ENCODE measurements at places on chromosomes 7 and 10.

DNA sequence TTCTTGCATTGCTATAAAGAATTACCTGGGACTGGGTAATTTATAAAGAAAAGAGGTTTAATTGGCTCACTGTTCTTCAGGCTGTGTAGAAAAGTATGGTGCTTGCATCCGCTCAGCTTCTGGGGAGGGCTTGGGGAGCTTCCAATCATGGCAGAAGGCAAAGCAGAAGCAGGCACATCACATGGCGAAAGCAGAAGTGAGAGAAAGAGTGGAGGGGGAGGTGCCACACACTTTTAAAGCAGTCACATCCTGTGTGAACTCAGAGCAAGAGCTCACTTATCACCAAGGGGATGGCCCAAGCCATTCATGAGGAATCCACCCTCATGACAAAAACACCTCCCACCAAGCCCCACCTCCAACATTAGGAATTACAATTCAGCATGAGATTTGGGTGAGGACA, 303.5 kb downstream of the OTUD1 start:
- DNase-seq: no peak

GRCh38 chr10:17503795-17504194, 49.4 kb upstream of the ST8SIA6 start:
- DNase-seq: no peak

- no peak for DNase-seq
Observed at GRCh38 chr10:61986788-61987492, 85.4 kb downstream of the ARID5B start.

GRCh38 chr7:45446195-45446944, 127.8 kb upstream of the ADCY1 start:
- DNase-seq: no peak

GRCh38 chr7:116706668-116707126, 34.7 kb downstream of the MET start:
- DNase-seq: peak; percentile 15

DNA sequence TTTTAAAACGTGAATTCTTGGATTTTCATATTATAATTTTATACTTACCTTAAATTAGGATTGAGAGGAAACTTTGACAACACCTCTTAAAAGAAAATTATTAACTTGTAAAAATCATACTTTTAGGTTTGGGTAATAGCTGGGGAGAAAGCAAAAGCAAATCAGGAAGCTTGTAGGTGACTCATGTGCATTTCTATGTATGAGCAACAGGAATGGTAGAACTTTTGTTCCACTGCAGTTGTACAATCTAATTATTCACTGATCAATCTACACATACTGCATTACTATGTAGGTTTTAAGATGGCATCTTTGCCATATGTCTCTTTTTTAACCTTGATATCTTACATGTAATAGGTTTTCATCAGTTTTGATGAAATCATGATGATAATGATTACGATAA, 223.2 kb downstream of the PRKG1 start:
- DNase-seq: no peak

- DNase-seq: no peak
Observed at GRCh38 chr10:116460219-116460618, 32.6 kb downstream of the PNLIPRP3 start.

DNA sequence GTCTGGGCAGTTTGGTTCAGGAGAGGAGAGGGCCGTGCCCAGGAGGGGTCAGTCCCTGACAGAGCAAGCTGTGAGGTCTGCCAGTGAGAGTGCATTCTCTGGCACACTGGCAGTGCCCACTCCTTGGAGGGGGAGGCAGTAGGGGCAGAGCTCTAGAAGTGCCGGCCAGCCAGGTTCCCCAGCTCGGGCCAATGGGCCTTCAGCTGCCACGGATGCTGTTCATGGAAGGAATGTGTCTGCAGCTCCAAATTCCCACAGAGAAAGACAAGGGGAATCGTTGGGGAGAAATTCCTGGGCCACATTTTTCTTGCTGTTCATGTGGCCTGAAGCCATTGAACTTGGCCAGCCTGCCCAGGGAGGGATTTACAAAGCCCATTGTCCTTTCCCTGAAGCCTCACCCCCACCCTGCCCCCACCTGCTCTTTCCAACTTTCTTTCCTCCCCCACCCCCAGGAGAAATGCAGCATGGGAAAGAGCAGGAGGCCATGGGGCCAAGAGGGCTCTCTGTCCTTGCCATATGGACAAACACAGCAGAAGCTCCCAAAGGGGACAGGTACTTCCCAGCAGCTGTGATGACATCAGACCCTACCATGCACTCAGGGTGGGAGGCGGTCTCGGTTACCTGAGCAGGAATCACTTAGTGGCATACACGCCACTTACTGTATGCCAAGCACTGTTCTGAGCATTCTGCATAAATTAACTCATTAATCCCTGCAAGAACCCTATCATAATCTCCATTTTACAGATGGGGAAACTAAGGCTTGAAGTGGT, 70.7 kb downstream of the ARHGAP22 start:
- DNase-seq: peak; percentile 59

GRCh38 chr10:27748601-27749000, 3.0 kb upstream of the MKX start:
- DNase-seq: no peak

DNA sequence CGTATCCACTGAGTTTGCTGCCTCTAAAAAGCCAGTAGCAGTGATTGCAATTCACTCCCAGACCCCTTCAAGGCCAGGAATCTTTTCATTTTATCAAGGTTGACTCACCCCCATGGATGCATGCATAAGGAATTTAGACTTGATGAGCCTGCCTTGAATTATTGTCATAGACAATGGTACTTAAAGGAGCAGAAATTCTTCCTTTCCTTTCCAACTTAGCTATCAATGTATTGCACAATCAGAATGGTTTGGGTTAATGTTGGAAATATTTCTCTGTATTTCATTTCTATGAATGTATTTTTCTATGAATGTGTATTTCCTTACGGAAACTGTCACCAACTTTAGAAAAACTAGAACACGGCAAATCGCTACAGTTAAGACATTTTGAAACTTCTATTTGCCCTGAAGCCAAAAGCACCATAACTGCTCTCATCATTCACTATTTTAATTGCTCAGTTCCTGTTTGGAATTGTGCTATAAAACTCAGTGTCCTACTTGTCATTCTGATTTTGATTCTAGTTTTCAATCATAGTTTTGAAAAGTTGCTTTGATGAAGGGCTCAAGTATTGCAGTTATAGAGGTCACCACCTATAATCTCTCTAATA, 355.7 kb upstream of the AKR1E2 start:
- DNase-seq: peak; percentile 43

GRCh38 chr10:58322072-58322834, 12.6 kb upstream of the UBE2D1 start:
- DNase-seq: no peak

DNA sequence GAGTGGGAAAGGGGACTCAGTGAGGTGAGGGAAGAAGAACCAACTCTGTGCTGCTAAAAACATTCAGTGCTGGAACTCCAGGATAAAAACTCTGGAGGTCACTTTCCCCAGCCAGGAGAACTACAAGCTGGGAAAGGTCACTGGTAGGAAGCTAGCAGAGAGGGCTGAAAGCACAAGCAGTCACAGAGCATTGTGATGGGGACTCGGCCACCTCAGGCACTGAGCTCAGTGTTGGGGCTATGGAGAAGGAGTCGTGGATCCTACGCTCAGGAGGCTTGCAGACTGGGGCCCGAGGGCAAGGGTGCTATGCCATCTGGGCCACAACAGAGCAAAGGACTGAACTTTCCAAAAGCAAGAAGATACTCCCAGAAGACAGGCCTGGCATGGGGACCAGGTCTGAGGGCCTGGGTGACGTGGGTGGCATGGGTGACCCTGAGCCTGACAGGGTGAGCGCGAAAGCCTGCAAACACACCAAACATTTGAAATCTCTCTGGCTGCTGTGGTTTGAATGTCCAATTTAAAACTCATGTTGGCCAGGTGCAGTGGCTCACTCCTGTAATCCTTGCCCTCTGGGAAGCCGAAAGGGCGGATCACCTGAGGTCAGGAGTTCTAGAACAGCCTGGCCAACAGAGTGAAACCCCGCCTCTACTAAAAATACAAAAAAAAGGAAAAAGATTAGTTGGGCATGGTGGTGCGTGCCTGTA, 9.8 kb upstream of the ARHGAP19 start:
- no peak for DNase-seq

GRCh38 chr10:43196131-43196980, 58.1 kb downstream of the CSGALNACT2 start:
- no peak for DNase-seq

DNA sequence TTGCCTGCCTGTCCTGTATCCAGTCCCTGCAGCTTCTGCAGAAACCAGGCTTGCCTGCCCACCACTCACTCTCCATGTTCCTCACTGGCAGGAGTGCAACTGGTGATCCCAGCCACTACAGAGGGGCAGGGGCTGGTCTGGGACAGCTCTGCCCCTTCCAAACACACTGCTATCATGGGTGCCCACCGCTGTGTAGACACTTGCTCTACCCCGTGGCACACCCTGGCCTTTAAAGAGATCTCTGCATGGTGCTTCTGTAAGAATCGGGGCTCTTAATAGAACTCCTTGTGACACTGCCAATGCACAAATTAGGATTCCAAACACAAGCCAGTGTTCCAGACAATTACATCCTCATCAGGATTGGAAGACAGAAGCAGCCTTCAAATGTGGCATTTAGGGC, 41.7 kb downstream of the C10orf90 start:
- DNase-seq: no peak

- DNase-seq: no peak
Observed at GRCh38 chr10:58982470-58983239, 193.8 kb upstream of the PHYHIPL start.

DNA sequence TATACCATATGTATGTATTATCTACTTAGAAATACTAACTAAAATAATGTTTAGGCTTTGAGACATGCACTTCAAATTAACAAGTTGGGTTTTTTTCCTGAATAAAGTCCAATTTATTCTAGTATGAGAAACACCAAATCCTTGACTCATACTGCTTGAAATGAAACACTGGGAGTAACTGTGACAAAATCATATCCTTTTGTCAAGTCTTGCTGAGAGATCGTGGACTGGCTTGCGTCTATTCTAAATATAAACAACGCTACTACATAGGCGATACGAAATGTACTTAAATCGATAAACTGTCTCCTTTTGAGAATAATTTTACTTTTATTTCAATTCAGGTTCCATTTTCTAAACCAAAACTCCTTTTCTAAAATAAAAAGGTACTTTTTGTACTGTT, 16.3 kb downstream of the SMURF1 start:
- DNase-seq: no peak

DNA sequence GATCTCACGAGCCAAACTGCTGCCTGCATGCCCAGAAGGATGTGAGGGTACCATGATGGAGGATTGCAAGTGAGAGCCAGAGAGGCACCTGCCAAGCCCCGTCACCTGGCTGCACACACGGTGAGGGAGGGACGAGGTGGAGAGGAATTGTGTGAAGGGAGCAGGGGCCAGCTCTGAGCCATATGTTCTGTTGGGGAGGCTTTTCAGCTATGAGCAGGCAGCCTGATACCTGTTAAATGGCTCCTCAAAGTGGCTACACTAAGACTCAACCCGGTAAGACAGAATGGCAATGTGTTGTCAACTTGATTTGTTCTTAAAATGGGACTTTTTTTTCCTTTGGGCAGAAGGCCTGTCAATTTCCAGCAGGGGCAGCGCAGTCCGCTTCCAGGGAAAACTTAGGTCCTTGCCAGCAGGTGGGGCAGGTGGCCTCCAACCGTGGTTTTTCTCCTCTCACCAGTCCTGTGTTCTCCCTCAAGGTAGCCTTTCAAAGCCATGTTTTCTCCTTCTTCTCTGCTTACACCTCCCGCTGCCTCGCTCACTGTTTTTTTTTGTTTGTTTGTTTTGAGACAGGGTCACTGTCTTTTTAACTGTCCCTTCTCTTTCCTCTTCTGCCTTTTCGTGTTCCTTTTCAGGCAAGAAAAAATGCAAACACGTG, 57.7 kb upstream of the ZNRF2 start:
- no peak for DNase-seq

DNA sequence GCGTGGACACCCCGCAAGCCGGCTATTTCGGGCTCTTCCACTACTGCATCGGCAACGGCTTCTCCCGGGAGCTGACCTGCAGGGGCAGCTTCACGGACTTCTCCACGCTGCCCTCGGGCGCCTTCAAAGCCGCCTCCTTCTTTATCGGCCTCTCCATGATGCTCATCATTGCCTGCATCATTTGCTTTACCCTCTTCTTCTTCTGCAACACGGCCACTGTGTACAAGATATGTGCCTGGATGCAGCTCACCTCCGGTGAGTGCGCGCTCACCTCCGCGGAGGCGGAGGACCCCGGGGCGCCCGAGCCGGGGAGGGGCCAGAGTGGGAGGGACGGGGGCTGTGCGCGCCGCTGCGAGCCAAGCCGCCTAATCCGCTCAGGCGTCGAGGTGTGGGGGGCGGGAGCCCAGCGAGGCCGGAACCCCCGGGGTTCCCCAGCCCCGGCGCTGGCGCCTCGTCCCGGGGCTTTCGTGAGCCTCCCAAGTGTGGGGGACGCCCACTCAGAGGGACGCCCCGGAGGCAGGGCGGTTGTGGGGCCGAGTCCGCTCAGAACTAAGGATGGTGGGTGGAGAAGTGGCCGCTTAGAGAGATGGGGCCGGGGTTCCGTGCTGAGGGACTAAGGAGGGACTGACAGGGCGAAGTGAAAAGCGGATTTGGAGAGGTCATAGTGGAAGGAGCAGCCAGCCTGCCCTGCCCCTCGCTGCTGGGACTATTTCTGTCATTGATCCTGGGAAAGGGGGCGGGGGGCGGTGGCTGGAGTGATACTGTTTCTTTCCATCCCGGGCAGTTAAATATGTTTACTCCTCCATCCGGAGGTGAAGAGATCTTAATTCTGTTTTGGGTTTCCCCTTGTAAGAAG, 795 bp downstream of the LHFPL3 start:
- peak; percentile 18 for DNase-seq

GRCh38 chr7:25846722-25847121, 305.3 kb upstream of the NFE2L3 start:
- peak; percentile 66 for DNase-seq

DNA sequence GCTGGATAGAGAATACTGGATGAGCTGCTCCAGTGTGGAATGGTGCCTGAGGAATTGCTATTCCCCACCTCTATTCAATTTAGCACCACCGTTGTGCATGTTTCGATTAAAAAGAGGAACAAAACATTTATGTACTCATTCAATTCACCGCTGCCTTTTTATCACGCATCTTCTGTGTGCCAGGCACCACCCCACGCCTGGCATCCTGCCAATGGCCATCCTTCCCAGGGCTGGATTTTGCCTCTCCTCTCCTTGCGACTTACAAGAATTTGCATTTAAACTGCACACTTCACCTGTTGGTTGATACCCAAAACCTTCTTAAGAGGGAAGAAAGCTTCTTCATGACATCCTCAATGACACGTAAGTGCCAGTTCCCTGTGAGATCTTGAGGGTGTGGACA, 110.2 kb upstream of the DPP6 start:
- DNase-seq: no peak

DNA sequence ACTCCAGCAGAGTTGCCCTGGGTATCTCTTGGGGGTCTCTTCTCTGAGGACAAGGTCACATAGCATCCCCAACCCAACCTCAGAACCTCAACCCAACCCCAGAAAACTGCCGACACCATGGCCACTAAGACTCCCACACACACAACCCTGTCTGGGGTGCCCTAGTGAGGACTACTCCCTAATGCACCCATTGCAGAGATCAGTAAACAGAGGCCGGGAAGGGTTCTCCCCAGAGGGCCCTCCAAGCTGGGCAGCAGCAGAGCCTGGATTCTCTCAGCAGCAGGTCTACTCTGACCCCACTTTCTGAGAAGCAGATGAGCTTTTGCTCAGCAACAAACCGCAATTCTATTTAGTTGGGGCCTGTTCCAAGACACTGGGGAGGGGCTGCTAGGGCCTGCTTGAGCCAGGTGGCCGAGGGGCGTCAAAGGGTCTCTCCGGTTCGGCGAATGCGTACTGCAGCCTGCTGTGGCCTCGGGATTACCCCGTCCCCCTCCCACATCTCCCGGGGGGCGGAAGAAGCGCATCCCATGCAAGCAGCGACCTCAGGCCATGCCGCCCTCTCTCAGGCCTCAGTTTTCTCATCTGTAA, 828 bp downstream of the OGDHL start:
- no peak for DNase-seq

GRCh38 chr10:97095701-97096260, 90.0 kb downstream of the SLIT1 start:
- no peak for DNase-seq
